HCEC 1CT (cell line): ENCODE measurements at places on chromosomes 2 and 18.
A peak's percentile ranks its signal among the peaks of the same experiment; 100 is the strongest.

DNA sequence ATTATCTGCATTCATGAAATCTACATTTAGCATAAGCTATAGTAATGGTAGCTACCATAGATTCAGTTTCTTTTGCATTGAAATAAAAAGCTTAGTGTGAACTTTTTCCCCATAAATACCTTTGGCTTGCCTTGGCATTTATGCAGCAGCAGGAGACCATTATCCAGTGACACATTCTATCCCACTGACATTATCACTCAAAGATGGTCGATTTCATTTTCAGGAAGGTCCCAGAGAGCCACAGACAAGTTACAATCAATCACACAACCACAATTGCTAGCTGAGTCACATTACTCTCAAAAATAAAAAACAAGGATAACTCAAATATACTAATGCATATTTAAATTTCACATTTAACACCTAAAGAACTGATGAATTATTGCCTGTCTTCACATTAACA, 512.7 kb upstream of the CDH2 start:
- no peak for DNase-seq

DNA sequence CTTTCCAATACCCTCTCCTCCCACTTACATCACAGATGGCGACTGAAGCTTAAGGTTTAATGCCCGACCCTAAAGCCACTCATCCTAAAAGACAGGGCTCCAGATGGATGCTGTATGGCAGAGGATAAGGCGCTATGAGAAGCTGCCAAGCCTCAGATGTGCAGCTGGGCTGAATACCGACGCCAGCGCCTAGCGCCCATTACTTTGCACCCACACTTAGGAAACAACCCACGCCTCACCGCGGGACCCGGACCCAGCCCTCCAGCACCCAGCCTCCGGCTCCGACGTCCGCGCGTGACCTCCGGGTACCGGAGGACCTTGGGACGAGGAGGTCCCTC, 335 bp downstream of the TRAK2 start:
- no peak for DNase-seq

GRCh38 chr18:75132098-75132870, 76.7 kb downstream of the PTGR3 start:
- DNase-seq, result no peak

GRCh38 chr2:136016836-136017235, 31.4 kb upstream of the DARS1 start:
- no peak for DNase-seq

DNA sequence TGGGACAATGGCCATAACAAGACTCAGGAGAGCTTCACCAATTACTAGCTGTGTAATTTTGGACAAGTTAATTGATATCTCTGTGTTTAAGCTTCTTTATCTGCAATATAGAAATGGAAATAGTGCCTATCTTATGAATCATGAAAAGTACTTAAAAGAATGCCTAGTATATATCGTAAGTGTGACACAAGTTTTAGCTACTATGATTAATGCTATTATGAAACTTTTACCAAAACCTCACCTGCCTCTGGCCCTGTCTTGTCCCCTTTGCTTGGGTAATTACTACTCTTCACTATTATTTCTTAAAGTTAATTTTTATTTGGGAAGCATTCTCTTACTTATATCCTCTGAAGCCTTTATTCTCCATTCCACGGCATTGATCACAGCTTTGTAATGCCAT, 75.0 kb upstream of the NETO1 start:
- DNase-seq, result no peak

DNA sequence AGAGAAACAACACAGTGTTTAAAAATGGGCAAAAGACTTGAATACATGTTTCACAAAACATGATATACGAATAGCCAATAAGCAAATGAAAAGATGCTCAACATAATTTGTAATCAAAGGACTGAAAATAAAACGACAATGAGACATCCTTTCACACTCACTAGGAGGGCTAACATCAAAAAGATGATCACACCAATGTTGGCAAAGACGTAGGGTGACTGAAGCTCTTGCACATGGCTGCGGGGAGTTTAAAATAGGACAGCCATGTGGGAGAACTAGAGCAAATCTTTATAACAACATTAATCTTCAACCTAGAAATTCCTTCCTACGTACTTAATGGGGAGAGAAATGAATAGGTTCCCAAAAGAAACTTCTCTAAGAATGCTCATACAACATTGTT, 19.2 kb upstream of the SEH1L start:
- no peak for DNase-seq

DNA sequence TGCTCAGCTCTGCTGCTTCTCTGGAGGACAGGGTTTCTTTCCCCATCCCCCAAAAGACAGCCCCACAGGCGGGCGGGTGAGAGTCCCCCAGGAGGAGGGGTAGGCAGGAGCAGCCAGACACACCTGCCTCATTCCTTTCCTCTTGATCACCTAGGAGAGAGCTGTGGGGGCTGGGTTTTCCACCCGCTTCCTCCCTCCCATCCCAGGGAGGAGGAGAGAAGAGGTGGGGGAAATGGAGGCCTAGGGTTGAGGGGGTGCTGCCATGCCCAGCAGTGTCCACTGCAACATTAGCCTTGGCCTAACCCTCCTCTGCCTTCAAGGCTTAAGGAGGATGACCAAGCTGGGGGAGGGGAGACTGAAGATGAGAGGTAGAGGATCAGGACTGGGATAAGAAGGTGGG, 14.7 kb downstream of the WNT10A start:
- DNase-seq, result no peak

GRCh38 chr2:234661175-234661574, 164.3 kb upstream of the ARL4C start:
- no peak for DNase-seq

DNA sequence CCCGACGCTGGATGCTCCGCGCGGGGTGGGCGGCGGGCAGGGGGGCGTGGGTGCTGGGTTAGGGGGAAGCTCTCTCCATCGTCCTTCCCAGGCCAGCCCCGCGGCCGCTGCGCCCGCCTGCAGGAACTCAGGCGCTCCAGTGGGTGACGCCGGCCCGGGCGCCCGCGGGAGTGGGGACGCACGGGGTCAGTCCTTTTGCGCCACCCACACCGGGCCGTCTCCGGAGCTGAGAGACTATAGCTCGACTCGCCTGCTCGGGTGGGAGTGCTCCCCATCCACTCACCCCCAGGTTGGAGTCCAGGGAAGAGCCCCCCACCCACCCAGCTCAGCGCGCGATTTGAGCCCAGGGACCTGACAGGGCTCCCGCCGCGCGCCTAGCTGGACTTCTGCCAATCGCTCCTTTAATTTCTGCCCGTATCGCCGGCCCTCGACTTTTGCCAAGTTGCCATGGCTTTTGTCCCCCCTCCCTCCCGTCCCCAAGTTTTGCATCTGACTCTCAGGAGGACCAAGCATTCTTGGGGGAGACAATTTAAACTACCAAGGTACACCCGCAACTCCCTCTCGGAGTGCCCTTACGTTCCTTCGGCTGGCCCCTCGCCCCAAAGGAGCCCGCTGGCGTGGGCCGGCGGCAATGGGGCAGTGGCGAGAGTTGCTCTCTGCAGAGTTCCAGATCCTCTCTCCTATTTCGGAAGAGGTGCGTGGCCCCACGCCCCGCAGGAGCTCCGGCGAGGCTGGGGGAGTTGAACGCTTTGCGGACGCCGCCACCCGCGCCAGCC, 205.8 kb upstream of the SMAD2 start:
- DNase-seq, result no peak

DNA sequence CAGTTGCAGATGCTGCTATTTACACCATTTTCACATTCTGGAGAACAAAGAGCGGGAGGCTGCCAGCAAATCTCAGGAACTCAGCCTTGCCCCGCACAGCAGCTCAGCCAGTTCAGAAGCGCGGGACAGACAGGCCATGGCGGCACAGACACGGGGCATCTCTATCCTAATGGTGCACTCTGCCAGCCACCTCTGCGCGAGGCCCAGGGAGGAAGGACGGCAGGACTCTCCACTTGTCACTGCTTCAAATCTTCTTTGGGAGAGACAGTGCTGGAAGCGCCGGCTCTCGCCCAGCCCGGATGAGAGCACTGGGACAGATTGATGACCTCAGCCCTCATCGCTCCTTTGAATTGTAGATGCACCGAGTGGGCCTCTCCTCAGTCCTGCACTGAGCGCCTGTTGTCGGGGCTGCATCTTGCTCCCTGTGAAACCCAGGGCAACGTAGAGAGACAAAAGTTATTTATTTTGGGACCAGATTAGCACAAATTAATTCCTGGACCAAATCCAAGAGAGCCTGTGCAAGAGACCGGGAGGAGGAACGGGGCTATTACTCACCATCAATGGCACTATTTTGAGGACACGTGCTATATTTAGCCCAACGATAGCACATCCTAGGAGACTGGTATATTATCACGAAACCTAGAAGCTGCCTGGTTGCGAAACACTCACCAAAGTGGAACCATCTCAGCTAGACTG, 211.4 kb upstream of the SMIM21 start:
- DNase-seq, result no peak

GRCh38 chr18:26304511-26304910, 78.3 kb downstream of the TAF4B start:
- no peak for DNase-seq

- DNase-seq, result no peak
These were observed 94.5 kb upstream of the UPP2 start for GRCh38 chr2:158006961-158007719.

DNA sequence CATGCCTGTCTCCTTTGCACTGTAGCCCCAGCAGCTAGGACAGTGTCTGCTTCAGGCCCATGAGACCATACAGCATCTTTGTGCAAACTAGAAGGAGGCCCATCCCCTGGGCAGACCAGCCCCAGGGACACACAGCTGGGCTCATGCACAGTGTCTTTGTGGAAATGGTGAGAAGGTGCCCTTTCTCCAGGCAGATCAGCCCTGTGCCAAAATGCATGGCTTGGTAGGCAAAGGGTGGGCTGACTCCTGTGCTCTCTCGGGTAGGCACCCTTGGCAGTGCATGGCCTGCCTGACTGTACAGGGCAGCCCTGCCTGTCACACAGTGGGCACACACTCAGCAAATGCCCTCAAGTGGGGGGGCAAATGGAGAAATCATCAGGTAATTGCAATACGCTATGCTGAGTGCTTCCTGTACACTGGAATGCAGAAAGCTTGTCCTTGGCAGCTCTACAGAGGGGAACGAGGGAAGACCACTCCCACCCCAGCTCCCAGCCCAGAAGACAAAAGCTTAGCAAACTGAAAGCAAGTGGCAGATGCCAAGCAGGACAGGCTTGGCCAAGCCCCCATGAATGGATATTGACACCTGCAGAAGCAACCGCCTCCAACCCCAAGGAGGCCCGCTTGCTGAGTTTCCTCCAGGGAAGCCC, 21.6 kb downstream of the TNS1 start:
- DNase-seq, result no peak

- DNase-seq, result no peak
These were observed 137.2 kb upstream of the TTC39C start for GRCh38 chr18:23877371-23877770.

DNA sequence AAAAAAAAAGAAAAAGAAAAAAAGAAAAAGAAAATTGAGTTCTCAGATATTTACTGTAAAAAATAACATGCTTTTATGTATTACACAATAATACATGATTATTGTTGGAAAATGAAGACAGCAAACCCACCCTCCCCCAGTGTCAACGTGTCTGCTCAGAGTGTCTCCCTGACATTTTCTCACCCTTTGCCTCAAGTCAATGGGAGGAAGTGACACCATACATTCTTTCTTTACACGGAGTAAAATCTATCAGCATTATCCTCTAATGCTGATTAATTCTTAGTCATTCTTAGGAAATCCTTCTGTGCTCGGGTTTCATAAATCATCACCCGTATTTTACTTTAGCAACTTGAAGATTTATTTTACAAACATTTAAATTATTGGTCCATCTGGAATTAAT, 32.0 kb downstream of the CTAGE1 start:
- DNase-seq, result peak; percentile 96

GRCh38 chr18:62744076-62744968, 29.0 kb downstream of the PHLPP1 start:
- DNase-seq, result no peak

- DNase-seq, result no peak
These were observed 47.5 kb upstream of the NEMP2 start for GRCh38 chr2:190582019-190582418.

GRCh38 chr2:235643680-235644511, 150.1 kb downstream of the AGAP1 start:
- no peak for DNase-seq

GRCh38 chr2:187679454-187679853, 125.2 kb upstream of the TFPI start:
- DNase-seq, result no peak

DNA sequence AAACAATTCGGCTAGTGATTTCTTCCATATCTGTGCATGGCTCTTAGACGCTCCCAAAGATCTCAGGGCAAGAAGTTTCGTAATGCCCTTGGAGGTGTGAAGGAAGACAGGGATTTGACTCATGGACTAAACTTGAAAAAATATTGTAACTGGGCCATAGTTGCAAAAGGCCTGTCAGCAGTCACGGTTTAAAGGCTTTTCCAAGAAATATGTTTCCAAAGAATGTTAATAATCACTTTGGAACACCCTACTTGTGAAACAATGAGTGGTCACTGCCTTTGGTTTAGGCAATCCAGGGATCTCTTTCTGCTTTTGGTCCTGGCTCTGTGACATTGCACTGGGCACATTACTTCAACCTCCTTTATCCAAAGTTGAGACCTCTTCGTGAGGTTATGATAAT, 102.5 kb upstream of the RASGRP3 start:
- peak; percentile 45 for DNase-seq

GRCh38 chr2:217277646-217278398, 418.0 kb upstream of the TNP1 start:
- peak; percentile 96 for DNase-seq

- no peak for DNase-seq
These were observed 38.0 kb upstream of the ENOSF1 start for GRCh38 chr18:750456-750855.

DNA sequence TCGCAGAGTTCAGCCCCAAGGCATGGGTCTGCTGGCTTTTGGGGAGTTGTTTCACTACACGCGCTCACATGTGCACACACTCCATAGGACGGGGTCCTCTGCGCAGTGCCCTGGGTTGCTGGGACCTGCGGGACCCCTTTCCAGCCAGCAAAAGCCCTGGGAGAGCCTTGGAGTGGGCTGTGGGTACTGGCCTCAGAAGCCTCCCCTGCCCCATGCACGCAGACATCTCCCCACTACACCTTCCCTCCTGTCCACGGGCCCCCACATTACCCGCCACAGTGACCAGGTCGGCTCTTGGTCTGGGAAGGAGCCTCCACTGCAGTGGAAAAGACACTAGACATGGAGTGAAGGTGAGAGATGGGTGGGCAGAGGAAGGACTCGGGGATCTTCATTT, 48.5 kb downstream of the FAM168B start:
- DNase-seq, result no peak

GRCh38 chr2:15359716-15360531, 201.2 kb downstream of the NBAS start:
- peak; percentile 93 for DNase-seq

DNA sequence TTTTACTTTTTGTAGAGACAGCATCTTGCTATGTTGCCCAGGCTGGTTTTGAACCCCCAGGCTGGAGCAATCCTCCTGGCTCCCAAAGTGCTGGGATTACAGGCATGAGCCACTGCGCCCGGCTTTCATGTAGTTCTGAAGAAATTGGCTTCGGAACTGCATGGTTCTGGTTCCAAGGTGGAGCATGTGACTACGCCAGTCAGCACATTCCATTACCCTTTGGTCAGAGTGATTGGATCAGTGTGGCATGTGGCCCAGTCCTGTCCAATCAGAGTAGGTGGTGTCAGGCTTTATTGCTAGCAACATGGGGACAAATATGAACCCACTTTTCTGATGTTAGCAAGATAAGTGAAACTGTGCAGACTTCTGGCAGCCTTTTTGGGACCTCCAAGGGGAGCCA, 16.3 kb upstream of the ATOH8 start:
- peak; percentile 89 for DNase-seq

GRCh38 chr2:10544252-10544651, 96.1 kb upstream of the ODC1 start:
- no peak for DNase-seq

GRCh38 chr18:25282282-25282681, 69.7 kb downstream of the ZNF521 start:
- no peak for DNase-seq
